ENCODE measurements at places on chromosomes 13 and 19. TPM values are rescaled to one million over a fixed set of nuclear protein-coding genes. Genes with fewer than 3 reads are reported as not detected.

DNA sequence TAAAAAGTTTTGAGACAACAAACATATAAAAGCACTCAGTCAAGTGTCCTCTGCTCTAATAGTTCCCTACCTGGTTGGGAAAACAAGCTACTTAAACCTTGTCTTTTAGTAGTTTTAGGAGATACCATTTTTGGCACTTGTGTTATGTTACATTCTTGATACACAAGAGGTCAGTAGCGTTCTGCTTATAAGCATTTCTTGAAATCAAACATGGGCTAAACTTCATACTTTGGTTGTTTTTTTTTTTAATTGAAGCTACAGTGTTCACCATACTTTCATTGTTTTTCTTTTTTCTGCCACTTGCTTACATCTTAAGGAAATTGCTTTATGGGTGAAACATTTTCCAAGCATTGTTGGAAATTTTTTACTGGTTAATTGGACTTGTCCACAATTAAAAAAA, 12.9 kb downstream of the NHLRC3 start:
- H3K36me3 ChIP-seq: no peaks in the 10 kb centered on the region
- H3K27me3 ChIP-seq: no peaks in the 10 kb centered on the region
- H3K27ac ChIP-seq: no peak overlapping the region
- H3K4me3 ChIP-seq: no peak overlapping the region

Gene ZNF536
- total RNA-seq: not detected

Gene SCGB2B2
- total RNA-seq: 0.22 TPM

DNA sequence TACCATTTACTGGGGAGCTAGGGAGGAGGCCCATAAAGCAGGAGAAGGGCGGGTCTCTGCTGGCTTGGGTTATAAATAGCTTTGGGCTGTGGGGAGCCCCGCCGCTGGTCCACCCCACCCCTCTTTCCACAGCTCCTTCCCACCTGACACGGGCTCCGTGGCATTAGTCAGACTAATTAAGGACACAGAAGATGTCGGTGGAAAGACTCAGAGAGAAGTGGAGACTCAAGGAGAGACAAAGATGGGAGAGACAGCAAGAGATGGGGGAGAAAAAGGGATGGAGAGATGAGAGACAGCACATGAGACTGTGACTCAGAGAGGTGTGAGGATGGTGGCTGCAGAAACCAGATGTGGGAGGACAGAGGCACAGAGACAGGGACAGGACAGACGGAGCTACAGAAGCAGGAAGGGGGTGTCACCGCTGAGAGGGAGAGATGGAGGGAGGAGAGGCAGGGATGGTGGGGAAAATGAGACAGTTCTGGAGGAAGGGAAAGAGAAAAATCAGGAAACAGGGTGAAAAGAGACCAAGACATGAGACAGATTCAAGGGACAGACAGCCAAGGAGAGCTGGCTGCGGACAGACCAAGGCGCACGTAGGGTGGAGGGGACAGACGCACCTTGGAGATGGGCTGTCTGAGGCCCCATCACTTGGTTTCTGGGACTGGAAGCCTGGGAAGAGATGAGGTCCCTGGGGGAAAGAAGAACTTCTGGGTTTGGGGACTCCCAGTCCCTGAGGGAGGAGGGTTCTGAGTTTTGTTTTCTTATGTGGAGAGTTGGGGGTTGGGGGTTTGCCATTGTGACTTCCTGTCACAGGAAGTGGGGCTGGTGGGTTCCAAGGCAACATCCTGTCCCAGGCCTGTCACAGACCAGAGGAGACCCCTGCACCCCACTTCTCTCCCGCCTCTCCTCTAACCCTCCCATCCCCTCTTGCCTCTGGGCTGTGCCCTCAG, 4.1 kb downstream of the ARHGEF1 start:
- peak overlapping the region; percentile 89 for H3K27ac ChIP-seq
- DNase-seq: peak; percentile 89
- peaks cover 29% of the 10 kb centered on the region for H3K36me3 ChIP-seq
- peaks cover 67% of the 10 kb centered on the region for H3K4me1 ChIP-seq
- no peaks in the 10 kb centered on the region for H3K27me3 ChIP-seq
- peak overlapping the region; percentile 92 for H3K4me3 ChIP-seq

DNA sequence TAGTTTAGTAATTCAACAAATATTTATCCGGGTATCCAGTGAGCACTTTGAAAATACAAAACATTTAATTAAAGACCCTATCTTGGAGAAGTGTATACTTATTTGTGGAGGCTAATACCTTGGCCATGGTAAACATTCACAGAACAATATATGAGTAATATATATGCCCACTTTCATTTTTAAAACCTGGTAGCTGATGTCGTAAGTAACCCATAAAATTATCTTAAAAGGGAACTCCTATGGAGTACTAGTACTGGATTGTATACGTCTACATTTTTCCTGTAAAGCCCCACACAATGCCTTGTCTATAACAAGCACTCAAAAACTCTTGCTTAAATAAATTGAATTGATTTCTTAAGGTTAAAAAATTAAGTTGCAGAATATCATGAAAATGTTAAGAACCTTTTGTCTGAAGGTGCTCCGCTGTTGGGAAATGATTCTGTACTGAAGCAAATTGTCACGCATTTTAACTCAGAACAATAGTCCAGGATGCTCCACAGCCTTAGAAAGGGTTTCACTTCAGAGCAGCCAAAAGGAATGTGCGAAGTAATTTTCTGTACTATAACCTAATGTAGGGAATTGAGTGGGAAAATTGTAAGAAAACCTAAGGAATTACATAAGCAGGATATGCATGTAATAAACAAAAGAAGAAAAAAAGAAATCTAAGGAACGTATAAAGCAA, 58.9 kb upstream of the C1QTNF9 start:
- H3K27me3 ChIP-seq: no peaks in the 10 kb centered on the region
- DNase-seq: no peak
- peaks cover 49% of the 10 kb centered on the region for H3K4me1 ChIP-seq
- peak overlapping the region; percentile 89 for H3K4me3 ChIP-seq
- no peaks in the 10 kb centered on the region for H3K36me3 ChIP-seq

- no peak overlapping the region for H3K4me3 ChIP-seq
- no peaks in the 10 kb centered on the region for H3K27me3 ChIP-seq
- H3K27ac ChIP-seq: no peak overlapping the region
Measured at GRCh38 chr13:47418206-47418920, 521.5 kb upstream of the HTR2A start.

GRCh38 chr19:34181111-34181864, 9.0 kb downstream of the LSM14A start:
- H3K27me3 ChIP-seq: no peaks in the 10 kb centered on the region
- no peak overlapping the region for H3K4me3 ChIP-seq
- no peak for DNase-seq
- H3K27ac ChIP-seq: no peak overlapping the region
- peaks cover 95% of the 10 kb centered on the region for H3K4me1 ChIP-seq
- H3K36me3 ChIP-seq: peaks cover 16% of the 10 kb centered on the region

- H3K4me1 ChIP-seq: peaks cover 7% of the 10 kb centered on the region
- H3K27ac ChIP-seq: no peak overlapping the region
- H3K36me3 ChIP-seq: no peaks in the 10 kb centered on the region
Measured at GRCh38 chr19:28554321-28555091, 658.4 kb downstream of the UQCRFS1 start.

Gene SIGLEC8
- total RNA-seq: not detected

- no peak overlapping the region for H3K4me3 ChIP-seq
- H3K27me3 ChIP-seq: no peaks in the 10 kb centered on the region
- no peak for DNase-seq
- H3K27ac ChIP-seq: no peak overlapping the region
Measured at GRCh38 chr19:8245869-8246835, 37.0 kb downstream of the CERS4 start.

- H3K4me3 ChIP-seq: no peak overlapping the region
- no peaks in the 10 kb centered on the region for H3K4me1 ChIP-seq
- H3K36me3 ChIP-seq: no peaks in the 10 kb centered on the region
- H3K27ac ChIP-seq: no peak overlapping the region
Measured at GRCh38 chr13:20175907-20176652, 15.2 kb upstream of the GJA3 start.

Gene RASAL3
- total RNA-seq: 120 TPM

DNA sequence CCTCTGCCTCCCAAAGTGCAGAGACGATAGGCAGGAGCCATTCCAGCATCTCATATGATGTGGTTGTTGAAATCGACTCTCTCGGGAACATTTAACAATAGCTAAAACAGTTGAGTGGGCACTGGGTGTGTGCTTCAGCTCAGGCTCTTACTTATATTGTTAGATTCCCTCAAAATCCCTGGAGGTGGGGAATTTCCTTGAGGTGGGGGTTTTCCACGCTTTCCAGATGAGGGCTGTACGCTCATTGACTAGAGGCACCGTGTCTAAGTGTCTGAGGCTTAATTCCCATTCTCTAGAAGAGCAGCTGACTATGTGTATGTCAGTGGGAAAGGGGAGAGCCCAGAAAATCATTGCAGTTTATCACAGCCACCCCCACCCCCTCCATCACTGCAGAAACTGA, 10.8 kb upstream of the GRAMD1A start:
- H3K36me3 ChIP-seq: no peaks in the 10 kb centered on the region
- H3K4me3 ChIP-seq: no peak overlapping the region
- H3K27ac ChIP-seq: no peak overlapping the region
- H3K4me1 ChIP-seq: peaks cover 19% of the 10 kb centered on the region
- no peaks in the 10 kb centered on the region for H3K27me3 ChIP-seq
- DNase-seq: no peak

DNA sequence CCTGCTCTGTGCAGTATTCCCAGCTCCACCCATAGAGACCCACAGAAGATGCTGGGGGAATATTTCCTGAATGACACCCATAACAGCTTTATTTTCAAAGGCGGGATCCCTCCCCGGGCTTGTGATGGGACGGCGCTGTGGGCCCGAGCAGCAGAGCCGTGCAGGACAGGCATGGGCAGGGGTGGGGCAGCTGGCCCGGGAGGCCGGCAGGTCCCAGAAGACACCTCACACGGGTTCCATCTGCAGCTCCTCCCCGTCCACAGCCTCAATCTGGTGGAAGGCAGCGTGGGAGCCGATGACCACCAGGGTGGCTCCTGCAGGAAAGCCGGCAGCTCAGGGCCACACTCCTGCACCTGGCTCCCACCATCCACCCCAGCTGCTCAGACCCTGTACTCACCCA, 2.5 kb downstream of the RABAC1 start:
- H3K4me1 ChIP-seq: peaks cover 18% of the 10 kb centered on the region
- no peak for DNase-seq
- H3K36me3 ChIP-seq: no peaks in the 10 kb centered on the region
- H3K27ac ChIP-seq: no peak overlapping the region
- no peaks in the 10 kb centered on the region for H3K27me3 ChIP-seq

DNA sequence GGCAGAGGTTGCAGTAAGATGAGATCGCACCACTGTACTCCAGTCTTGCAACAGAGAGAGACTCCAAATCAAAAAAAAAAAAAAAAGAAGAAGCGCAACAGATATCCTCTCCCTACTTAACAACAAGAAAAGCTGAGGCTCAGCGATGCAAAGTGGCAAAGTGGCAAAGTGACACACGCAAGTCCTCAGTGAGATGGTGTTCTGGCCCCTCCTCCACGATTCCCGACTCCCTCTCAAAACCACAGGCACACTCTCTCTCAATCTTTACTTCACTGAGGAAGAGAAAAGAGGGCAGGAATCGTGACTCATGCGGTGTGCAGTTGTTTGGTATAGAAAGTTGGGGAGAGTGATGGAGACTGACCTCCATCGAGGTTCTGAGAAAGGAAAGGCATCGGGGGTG, 12.6 kb downstream of the FFAR2 start:
- no peaks in the 10 kb centered on the region for H3K36me3 ChIP-seq
- no peaks in the 10 kb centered on the region for H3K27me3 ChIP-seq
- H3K4me1 ChIP-seq: peaks cover 38% of the 10 kb centered on the region
- DNase-seq: no peak
- no peak overlapping the region for H3K4me3 ChIP-seq

Gene CFAP97D2
- not detected for total RNA-seq

- no peak for DNase-seq
- H3K36me3 ChIP-seq: no peaks in the 10 kb centered on the region
- H3K27ac ChIP-seq: no peak overlapping the region
- H3K4me3 ChIP-seq: no peak overlapping the region
Measured at GRCh38 chr13:74194846-74195245, 60.6 kb upstream of the KLF12 start.

DNA sequence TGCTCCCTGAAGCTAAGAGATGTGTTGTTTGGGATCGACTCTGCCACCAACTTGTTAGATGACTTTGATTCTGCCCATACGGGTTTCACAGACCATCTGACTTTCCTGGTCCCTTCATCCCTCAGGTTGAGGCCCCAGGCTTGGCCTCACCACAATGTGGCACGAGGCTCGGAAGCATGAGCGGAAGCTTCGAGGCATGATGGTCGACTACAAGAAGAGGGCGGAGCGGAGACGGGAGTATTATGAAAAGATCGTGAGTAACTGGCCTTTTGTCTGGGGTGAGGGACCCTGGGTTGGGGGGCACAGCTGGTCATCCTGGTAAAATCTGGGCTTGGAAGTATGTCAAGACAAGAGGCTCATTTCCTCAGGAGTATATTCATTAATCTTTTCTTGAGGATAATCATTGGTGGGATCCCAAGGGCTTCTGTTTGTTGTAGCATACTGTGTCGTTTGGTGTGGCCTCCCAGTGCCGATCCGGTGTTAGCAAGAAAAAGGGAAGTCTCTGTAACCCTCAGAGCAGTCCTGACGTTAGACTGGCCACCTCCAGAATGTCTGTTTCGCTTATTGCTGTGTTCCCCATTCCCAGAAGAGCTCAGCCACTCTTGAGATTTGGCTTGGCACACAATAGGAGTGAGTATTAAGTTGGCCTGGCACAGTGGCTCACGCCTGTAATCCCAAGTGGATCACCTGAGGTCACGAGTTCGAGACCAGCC, 1.4 kb downstream of the CLASRP start:
- H3K4me1 ChIP-seq: peaks cover 24% of the 10 kb centered on the region
- H3K4me3 ChIP-seq: peak overlapping the region; percentile 95
- peaks cover 29% of the 10 kb centered on the region for H3K36me3 ChIP-seq
- H3K27ac ChIP-seq: no peak overlapping the region
- no peaks in the 10 kb centered on the region for H3K27me3 ChIP-seq

Gene FGF21
- total RNA-seq: not detected

DNA sequence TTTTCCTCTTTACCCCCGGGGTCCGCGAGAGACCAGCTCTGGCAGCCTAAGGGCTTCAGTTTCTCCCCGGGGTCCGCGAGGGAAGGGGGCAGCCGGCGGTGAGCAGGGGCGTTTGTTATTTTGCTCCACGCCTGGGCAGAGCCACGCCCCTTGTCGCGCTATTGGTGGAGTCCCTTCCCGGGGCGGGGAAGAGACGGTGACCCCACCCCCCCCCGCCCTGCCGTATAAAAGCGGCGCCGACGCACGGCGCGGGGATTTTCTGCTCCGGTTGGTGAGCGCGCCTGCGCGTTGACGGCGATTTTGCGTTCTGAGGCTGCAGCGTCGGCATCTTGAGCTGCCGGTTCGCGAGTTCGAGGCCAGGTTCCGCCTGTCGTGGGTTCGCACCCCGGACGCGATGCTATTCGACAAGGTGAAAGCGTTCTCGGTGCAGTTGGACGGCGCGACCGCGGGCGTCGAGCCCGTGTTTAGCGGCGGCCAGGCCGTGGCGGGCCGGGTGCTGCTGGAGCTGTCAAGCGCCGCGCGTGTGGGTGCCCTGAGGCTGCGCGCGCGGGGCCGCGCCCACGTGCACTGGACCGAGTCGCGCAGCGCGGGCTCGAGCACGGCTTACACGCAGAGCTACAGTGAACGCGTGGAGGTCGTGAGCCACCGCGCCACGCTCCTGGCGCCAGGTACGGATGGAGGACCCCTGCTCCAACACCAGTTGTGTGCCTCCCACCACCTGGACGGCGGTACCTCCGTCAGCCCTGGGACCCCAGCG, at the start of gene ARRDC2:
Gene ARRDC2, plus strand, starts transcription at position 254 of the 757 bp plus-strand sequence. Its CDS starts 141 bp downstream, at position 395.
- H3K27me3 ChIP-seq: no peaks in the 10 kb centered on the region
- H3K27ac ChIP-seq: peak within 1 kb of the TSS; percentile 38
- peaks cover 41% of the 10 kb centered on the region for H3K4me1 ChIP-seq
- peak; percentile 85 for DNase-seq

GRCh38 chr19:37362733-37363132, 8.2 kb upstream of the ZNF527 start:
- DNase-seq: no peak
- no peaks in the 10 kb centered on the region for H3K27me3 ChIP-seq

- H3K4me1 ChIP-seq: no peaks in the 10 kb centered on the region
- no peaks in the 10 kb centered on the region for H3K27me3 ChIP-seq
- DNase-seq: no peak
- no peak overlapping the region for H3K4me3 ChIP-seq
- no peaks in the 10 kb centered on the region for H3K36me3 ChIP-seq
- no peak overlapping the region for H3K27ac ChIP-seq
Measured at GRCh38 chr19:42497492-42498168, 30.7 kb downstream of the CEACAM1 start.
